ENCODE measurements at places on chromosomes 3 and 15.
A peak's percentile ranks its signal among the peaks of the same experiment; 100 is the strongest.

DNA sequence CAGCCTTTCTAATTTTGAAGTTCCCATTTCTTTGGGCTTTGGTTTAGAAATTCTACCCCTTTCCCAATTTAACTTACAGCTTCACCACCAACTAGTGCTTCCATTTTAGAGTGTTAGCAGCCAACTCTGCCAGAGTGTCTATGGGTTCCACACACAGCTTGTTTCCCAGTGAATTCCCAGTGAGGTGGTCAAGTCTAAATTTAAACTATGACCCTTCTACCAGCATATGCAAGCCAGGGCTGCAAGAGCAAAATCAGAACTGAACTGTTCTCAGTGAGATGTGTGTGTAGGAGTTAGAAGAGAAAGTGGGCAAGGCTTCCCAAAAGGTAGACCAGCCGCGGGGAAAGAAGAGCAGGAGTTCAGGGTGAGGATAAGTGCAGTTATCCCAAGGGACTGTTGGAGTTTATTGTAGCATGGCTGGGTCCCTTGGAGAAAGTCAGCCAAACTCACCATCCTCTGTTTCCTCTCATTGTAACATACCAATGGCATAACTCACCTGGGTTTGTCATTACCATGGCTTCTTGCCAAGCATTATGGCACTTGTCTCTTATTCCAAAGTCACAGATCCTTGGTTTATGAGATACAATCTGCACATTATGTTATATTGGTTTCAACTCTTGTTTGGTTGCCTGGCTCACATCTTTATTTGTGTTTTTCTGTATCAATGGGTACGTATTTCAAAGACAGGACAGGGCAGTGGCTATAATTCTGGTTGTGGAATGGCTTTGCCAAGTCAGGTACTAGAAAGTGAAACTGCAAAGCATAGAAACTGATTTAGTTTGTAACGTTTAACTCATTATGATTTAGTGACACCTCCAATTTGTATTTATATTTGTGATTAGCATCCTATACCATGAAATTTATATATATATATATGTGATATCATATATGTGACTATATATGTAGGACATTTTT lies 130.2 kb upstream of the UMPS start:
- DNase-seq: peak; percentile 46

GRCh38 chr15:95290176-95290974 lies 1040.1 kb upstream of the NR2F2 start:
- DNase-seq: no peak

- peak; percentile 82 for DNase-seq
Measured at GRCh38 chr15:62920682-62921502, 121.7 kb upstream of the TPM1 start.

- peak; percentile 47 for DNase-seq
Measured at GRCh38 chr3:188037965-188038581, 115.9 kb upstream of the LPP start.

DNA sequence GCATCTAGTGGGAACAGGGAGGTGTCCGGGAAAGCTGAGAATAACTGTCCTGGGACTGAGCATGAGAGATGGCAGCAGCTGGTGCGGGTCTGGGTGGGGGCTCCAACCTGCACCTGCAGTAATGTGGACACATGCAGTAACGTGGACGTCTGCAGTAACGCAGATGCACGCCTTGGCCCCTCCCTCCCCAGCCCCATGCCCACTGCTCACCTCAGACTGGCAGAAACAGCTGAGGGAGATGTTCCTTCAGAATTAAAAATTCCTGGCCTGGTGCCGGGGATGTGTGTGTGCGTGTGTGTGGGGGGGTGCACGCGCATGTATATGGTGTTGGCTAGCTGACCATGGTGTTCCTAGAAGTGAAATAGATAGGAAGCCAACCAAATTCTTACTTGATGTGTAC lies 86.7 kb upstream of the OXTR start:
- no peak for DNase-seq

GRCh38 chr3:152127058-152127457 lies 141.7 kb upstream of the MBNL1 start:
- peak; percentile 43 for DNase-seq

- DNase-seq: no peak
Measured at GRCh38 chr3:148090156-148090555, 607.5 kb upstream of the AGTR1 start.

- DNase-seq: peak; percentile 23
Measured at GRCh38 chr15:55343168-55343567, 24.1 kb downstream of the PIGB start.

- DNase-seq: no peak
Measured at GRCh38 chr15:29743475-29743874, 78.8 kb downstream of the TJP1 start.

DNA sequence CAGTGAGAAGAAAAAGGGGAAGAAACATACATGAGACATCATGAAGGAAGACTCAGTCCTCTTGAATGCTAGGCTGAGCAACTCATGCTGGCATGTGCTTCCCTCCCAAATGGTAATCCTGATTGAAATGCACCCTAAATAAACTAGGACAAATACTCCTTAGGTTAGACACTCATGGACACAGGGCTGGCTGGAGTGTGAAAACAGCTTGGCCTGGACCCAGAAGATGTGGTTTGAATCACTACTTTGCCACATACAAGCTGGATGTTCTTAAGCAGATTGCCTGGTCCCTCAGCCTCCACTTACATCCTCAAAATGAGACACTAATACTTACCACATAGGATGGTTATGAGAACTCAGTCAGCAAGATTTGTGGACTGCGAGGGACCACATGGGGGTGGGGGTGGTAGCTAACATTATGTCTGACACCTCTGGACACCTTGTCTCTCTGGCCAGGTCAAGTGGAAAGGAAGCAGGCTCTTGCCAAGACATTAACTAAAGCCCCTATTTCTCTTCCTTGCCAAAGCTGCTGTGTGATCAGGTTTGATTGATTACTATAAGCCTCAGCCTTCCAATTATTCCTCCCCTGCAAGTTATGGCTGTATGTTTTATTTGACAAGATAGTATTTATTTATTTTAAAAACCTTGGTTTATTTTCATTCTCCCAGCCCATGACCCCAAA lies 138.9 kb upstream of the SLC7A14 start:
- peak; percentile 93 for DNase-seq

DNA sequence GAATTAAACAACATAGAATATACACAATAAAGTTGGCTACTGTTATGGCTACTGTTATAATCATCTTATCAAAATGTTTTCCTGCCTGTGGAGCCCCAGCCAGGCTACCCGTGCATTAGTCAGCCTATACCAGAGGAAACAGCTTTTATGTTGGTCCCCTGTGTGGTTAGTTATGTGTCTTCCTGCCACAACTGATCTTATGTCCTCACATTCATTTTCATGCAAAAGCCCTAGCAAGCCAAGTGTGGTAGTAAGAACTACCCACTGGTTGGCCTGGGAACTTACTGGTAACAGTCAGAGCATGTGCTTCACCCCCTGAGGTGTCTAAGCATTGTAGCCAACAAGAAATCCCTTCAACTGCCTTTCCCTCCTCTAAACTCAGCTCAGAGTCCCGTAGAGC lies 21.8 kb downstream of the MGLL start:
- peak; percentile 46 for DNase-seq

- DNase-seq: no peak
Measured at GRCh38 chr3:159139326-159139725, 337.5 kb downstream of the MFSD1 start.

DNA sequence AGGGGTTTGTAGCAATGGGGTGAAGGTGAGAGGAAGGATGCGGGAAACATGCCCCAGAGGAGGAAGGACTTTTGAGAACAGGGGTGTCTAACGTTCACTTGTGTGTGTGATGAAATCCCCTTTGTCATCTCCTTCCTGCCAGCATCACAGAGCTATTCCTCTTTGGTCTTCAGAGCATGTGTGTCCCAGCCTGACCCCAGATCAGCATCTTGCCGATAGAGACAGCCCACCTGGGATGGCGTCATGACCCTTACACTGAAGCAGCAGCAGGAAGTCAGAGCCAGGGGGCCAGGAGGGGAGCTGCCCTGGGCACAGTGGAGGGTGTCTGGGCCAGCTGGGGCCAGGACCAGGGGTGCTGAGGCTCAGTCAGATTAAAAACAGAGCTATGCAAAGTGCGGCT lies 29.9 kb upstream of the GRIP2 start:
- DNase-seq: peak; percentile 8

DNA sequence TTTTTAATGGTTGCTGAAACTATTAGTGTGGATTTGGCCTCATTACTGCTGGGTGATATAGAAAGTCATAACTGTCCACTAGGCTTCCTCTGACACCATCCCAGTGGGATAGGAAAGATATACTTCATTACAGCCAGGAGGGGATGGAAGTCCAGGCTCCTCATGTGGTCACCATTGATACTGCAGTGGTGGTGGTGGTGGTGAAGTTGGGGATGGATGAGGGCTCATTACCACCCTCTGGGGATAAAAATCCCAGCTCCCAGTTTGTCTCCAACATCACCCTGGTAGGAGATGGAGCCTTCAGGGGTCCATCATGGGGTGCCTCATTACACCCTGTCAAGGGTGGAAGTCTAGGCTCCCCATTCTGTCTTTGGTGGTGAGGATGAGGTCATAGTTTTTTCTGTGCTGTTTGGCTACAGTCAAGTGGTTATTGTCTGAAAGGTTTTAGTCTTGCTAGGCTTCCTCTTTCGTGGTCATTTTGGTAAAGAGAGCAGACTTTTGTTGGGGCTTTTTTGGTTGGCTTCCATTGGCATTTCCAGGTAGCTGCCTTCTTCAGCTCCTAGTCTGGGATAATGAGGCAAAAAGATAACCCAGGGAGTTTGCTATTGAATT lies 30.1 kb upstream of the FILIP1L start:
- DNase-seq: no peak

DNA sequence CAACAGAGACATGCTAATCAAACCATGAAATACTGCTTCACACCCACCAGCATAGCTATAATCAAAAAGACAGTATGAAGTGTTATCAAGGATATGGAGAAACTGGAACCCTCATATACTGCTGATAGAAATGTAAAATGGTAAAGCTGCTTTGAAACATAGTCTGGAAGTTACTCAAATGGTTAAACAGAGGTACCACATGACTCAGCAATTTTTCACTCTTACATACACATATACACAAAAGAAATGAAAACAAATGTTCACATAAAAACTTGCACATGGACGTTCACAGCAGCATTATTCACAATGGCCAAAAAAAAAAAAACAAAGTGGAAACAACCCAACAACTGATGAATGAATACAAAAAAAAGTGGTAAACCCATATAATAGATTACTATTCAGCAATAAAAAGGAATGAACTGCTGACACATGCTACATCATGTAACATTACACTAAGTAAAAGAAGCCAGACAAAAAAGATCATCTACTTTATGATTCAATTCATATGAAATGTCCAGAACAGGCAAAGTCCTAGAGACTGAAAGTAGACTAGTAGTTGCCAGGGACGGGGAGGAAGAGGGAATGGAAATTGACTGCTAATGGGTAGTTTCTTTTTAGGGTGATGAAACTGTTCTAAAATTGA lies 23.2 kb downstream of the ZNF148 start:
- peak; percentile 67 for DNase-seq

- DNase-seq: peak; percentile 39
Measured at GRCh38 chr3:98945101-98945524, 43.6 kb upstream of the DCBLD2 start.

- peak; percentile 76 for DNase-seq
Measured at GRCh38 chr15:88661761-88662556, 23.1 kb downstream of the ISG20 start.

GRCh38 chr3:61848885-61849284 lies 287.5 kb downstream of the PTPRG start:
- DNase-seq: peak; percentile 80

DNA sequence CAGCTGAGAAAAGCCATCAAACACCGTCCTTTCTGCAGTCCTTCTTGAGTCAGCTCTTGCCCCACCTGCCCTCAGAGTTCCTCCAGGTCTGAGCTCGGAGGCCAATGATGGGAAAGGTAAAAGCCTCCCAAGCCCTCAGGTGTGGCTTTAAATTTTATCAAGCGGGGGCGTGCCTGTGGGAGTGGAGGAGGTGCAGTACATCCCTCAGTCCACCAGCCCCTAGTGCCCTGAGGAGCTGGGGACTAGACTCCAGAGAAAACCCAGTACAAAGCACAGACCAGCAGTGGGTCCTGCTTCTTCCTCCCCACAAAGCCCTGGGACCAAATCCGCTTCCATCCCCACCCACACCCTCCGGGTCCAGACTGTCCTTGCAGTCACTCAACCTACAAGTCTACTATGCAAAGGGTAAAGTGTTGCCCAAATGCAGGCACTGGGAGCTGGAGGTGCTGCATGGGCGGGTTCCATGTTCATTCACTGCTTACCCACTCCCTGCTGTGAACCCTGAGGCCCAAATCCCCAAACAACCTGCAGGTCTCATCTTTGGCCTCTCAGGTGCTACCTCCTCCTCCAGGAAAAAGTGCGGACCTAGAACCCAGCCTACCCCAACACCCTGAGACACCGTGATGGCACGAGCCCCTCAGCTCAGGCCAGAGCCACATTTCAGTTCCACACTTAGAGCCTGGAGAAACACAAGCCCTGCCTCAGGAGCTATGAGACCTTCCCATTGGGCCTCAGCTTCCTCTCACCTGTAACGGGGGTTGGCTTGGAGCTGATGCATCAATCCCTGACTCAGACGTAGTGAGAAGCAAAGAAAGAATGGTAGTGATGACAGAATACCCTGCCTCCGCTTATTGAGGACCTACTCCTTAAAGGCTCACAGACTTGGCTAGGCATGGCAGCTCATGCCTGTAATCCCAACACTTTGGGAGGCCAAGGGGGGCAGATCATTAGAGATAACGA lies 2.4 kb downstream of the PFKFB4 start:
- no peak for DNase-seq

GRCh38 chr3:143536817-143537535 lies 311.3 kb downstream of the SLC9A9 start:
- DNase-seq: peak; percentile 50

GRCh38 chr3:190210608-190211007 lies 89.9 kb upstream of the P3H2 start:
- no peak for DNase-seq

GRCh38 chr3:34948517-34948916 lies 690.8 kb upstream of the ARPP21 start:
- peak; percentile 33 for DNase-seq

DNA sequence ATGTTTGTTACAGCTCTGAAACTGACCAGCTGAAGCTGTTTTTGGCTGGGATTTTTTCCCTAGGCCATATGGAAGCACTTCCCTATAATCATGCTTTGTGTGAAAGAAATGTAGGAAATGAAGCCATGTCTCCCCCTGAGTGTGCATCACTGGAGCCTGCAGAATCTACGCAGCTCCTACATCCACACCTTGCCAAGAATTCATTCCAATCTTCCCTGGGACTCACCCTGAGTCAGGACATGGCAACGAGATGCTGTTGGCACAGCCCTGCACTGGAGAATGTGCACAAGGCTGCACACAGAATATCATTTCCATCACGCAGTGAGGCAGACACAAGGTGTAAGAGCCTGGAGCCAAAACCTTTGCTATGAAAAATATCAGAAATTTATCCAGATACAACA lies 189.5 kb downstream of the ADAMTSL3 start:
- DNase-seq: peak; percentile 64

Measured in fibroblast of skin of right quadriceps (primary cell).